G401 (cell line): ENCODE measurements at places on chromosomes 1 and 21.

DNA sequence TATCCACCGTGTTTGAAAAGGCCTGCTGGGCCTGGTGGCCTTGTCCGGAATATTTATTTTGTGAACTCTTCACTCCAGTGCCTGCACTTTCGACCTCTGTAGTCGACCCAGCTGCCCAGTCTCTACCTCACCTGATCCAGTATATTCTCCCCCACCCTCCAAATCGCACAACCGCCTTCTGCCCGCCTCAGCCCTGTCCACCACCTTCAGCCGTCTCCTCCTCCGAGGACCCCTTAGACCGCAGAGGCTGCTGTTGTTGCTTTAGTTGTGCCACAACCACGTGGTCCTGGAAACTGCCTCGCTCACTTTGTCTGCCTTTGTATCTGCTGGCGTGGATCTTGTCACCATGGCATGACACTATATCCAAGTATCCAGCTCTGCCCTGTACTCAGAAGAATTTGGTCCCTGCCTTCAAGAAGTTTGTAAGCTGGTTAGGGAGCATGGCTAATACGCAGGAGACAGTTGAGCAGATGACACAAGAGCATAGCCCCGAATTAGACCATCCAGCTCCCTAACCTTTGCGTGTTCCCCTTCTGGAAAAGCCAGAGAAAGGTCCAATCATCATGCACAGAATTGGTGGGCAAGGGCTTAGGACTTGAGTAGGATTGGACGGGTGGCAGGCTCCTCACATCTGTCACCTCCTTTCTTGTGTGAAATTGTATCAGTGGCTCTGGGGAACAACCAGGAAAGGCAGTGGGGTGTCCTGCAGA, 1.5 kb downstream of the PHGDH start:
- no peak for DNase-seq

DNA sequence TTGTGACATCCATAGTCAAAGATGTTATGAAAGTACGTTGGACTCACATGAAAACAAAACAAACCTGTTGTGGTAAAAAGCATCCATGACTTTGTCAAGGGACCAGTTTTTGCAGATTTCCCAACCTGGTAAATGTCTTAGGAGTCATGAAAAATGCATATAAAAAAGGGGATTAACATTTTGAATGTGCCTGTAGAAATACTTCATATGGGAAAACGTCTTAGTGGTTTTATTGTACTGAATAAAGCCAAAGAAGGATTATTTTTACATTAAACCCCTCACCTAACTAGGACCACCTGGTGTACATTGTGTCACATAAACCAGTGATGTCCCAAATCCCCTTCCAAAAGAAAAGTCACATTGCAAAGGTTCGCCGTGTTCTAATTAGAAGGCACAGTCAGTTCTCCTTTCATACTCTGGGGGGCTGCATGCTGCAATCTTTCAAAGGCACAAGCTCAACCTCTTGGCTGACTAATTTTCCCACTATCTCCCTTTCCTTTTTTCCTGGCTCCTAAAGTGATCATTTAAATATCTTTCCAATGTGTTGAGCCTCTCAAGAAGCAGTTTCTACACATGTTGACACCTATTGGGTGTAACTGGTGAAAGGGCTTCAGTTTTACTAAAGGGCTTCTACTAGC, 119.8 kb upstream of the SPAG17 start:
- no peak for DNase-seq

GRCh38 chr21:40839521-40839920, 7.4 kb downstream of the DSCAM start:
- no peak for DNase-seq

DNA sequence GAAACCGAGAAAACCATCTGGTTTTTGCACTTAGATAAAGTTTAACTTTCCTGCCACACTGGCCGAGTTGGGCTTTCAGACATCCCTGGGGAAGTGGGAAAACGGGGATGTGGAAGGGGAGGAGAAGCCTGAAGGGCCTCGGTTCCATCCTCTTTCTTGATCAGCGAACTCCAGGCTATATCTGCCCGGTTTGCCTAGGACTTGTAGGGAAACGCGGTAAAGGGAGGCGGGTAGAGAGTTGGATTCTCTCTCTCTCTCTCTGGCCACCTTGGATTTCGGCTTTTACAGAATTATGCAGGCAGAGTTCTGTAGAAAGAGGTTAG, 4.6 kb upstream of the LHX8 start:
- no peak for DNase-seq

DNA sequence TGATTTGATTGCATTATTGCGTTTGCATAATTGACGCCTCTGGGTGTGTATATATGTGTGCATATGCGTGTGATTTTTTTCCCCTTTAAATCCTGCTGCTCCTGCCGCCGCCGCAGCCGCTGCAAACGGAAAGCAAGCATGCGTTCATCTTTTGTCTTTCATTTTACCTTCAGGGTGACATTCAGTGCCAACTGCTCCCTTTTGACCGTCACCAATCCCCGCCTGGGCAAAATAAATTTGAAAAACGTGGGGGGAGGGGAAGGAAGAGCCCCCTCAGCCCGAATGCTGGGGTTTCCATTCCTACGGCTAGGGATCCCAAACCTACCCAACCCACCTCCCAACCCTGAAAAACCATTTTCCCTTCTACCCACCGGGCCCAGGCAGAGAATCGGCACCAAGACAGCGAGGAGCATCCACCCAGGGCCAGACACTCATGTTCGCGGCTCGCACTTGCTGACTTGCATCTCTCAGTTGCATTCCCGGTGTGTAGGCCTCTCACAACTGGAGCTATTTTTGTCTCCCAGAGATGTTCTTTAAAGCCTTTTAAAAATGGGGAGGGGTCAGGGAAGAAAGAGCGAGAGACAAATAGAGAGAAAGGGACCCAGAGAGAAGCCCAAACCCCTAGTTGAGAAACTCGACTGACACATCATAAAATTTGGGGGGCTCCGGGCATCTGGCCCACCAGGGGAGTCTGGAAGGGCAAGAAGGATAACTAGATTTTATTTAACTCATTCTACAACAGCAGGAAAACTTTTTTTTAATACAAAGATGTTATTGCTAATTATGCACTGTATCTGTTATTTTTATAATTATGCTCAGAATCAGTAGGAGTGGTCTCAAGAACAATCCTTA, 367.1 kb upstream of the ESRRG start:
- peak; percentile 42 for DNase-seq

DNA sequence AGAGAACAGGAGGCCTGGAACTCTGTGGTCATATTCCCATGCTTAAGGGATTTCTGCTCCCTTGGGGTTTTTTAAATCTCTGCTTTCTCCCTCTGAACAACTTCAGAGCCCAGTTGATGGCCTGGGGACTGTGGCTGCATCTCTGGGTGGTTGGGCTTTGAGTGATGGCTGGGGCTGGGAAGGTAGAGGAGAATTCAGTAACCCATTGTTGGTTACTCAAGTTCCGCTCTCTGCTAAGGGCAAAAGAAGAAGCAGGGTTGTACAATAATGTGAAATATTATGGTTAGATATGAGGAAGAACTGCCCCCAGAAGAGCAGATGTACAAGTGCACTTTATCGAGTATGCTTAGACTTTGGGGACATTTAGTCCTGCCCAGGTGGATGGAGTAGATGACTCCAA, 72.1 kb upstream of the CNTN2 start:
- no peak for DNase-seq

- no peak for DNase-seq
These were observed 29.8 kb downstream of the SLC2A1 start for GRCh38 chr1:42928859-42929258.

- no peak for DNase-seq
These were observed 134.5 kb downstream of the SNX7 start for GRCh38 chr1:98796049-98796448.

GRCh38 chr1:201694608-201695335, 134.2 kb upstream of the IPO9 start:
- no peak for DNase-seq

- DNase-seq, result no peak
These were observed 3.2 kb downstream of the DMRTA2 start for GRCh38 chr1:50419907-50420677.

GRCh38 chr1:214404154-214404553, 123.2 kb downstream of the SMYD2 start:
- no peak for DNase-seq

GRCh38 chr1:244651956-244652622, 837 bp upstream of the DESI2 start:
- DNase-seq, result no peak

DNA sequence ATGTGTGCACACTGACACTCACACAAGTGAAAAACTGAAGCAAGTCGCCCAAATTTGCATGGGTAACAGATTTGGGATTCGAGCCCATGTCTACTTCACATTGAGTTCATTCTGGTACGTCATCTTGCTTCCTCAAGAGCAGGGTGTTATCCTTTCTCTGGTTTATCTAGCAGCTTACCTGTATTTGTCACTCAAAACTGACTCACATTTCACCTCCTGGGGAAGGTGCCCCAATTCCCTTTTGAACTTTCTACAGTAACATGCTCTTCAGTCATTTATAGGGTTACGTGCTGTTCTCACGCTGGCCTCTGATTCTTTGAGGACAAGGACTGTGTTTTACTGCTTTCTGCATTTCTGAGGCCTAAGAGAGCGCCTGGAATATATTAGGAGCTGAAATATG, 162.8 kb downstream of the PDE4B start:
- DNase-seq, result no peak

- no peak for DNase-seq
These were observed 10.4 kb downstream of the MUL1 start for GRCh38 chr1:20497506-20497905.

DNA sequence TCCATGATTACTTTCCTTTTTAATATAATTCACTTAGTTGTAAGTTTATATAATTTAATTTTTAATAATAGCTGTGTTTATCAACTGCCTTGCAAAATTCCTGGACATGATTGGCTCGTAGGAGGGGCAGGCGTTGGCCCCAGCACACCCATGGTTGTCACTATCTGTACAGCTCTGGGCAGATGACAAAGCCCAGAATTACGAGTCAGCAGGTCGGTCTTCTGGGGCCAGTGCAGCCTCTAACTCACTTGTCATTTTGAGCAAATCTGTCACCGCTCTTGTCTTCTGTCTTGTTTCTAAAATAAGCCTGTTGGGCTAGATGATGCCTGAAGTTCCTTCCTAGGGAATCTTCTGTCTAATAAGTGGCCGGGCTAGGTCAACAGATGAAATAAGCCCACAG, 21.4 kb upstream of the LRRC38 start:
- DNase-seq, result no peak

DNA sequence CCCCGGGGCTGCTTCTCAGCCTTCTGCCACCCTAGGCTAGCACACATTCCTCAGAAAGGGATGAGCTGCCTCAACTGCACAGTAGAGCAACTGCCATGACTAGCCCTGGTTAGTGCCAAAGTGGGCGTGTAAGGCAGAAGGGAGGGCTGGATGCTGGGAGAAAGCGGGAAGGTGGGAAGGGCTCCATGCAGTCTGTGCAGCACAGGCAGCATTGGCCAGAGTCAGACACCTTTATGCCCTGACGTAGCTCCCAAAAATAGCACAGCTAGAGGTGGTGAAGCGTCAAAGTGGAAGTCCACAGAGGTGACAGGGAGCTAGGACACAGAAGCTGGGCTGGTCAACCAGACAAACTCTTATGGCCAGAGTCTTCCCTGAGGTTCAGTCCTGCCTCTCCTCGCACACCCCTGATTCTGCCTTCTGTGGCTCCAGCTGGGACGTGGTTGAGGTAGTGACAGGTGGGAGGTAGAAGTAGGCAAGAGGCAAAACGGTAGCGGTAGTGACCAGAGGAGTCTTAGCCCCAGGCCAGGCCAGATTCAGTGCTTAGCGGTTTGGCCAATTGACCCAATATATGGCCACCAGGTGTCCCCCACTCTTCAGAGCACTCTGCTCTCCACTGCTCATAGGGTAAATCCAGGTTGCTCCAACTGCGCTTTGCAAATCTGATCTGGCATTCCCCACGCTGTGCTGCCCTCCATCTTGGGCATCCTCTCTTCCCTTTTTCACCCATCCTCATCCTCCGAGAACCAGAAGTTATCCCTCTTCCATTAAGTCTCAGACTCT, 45.6 kb downstream of the DDX20 start:
- peak; percentile 91 for DNase-seq

DNA sequence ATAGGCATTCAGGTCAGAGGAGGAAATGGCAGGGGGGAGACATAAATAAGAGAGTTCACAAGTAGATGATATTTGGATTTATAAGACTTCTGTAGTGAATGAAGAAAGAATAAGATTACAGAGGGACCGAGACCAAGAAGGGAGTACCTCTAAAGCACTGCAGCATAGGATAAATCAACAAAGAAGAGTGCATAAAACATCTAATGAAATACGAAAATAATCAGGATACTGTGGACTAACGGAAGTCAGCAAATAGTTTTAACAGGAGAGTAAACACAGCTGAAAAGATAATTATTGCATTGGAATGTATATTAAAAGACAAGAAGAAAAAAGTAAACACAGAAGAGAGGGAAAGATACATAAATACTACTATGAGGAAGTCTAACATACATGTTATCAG, 921.9 kb upstream of the PRMT6 start:
- DNase-seq, result no peak

DNA sequence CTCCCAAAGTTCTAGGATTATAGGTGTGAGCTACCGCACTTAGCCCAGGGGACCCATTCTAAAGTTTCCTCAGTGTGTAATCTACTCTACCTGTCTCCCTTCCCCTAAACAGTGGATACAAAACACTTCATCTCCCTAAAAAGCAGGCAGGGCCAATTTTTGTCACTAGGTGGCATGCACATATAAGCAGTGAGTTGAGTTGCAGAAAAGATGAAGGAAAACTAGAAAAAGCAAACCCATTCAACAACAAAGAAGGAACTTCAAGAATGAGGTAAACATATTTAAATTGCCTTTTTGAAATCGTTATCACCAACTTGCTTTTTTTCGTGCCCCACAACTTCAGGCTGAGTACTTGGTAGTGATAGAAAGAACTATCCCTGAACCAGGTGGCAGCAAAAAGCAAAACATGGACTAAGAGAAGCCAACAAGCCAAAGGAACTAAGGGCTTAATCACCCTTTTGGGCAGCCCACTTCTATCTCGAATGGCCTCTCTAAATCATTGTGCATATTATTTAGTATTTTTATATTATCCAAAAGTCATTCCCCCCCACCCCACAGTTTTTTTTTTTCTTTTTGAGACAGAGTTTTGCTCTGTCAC, 19.7 kb upstream of the ALDH9A1 start:
- peak; percentile 64 for DNase-seq

- no peak for DNase-seq
These were observed 152.0 kb downstream of the CHRM3 start for GRCh38 chr1:239538239-239538988.

- no peak for DNase-seq
These were observed 4.4 kb upstream of the SLC27A3 start for GRCh38 chr1:153770797-153771196.

DNA sequence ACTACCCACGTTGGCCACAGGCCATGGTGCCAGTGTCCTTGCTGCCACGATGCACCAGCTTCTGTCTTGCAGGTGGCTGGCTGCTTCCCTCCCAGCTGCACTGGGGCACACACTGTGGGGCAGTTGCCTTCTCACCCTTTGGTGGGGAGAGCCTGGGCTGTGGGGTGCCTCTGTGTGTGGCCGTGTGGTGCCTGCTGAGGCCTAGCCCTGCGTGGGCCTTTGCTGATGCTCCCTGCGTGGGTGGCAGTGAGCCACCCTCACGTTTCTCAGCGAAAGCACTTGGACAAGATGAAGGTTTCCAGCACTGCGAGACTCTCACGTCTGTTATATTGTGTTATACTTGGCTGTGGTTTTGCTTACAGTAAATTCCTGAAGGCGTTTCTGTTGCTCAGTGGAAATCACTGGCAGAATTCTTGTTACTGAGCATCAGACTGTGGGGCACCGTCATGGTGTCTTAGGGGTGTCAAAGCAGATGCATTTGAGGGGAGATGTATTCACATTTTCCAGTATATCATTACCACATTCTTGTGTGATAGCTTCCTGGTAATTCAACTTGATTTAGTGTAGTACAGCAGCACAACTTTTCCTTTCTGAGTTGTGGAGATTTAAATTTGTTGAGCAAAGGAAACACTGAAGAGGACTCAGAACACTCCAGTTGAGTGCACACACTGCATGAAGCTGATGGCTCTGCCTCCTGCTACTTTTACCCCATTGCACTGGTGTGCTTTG, 124.7 kb downstream of the PCBP3 start:
- DNase-seq, result no peak
